ENCODE measurements at places on chromosomes 3 and 15.

GRCh38 chr3:185272033-185272432 lies 18.2 kb upstream of the EHHADH start:
- no peak for DNase-seq

GRCh38 chr3:39315420-39315819 lies 14.1 kb upstream of the CCR8 start:
- DNase-seq, result no peak

DNA sequence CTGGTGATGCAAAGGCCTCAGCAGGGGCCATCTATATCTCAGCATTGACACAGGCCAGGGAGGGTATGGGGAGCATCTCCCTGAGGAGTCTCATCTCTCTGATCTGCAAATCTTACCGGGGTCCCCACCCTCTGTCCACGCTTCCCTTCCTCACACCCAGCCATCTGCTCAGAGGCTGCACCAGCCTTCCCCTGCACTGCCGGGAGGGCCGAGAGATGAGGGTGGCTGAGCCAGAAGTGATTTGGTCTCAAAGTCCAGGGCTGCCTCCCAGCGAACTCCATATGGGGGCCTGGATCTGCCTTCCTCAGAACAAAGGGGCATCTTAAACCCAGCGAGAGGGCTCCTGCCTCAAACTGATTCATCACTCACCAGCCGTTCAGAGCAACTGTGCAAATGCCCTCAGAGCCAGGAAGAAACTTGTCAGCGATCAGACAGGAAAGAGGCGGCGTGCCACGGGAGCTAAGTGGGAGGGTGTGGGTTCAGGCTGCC lies 4.6 kb downstream of the IGDCC3 start:
- no peak for DNase-seq

DNA sequence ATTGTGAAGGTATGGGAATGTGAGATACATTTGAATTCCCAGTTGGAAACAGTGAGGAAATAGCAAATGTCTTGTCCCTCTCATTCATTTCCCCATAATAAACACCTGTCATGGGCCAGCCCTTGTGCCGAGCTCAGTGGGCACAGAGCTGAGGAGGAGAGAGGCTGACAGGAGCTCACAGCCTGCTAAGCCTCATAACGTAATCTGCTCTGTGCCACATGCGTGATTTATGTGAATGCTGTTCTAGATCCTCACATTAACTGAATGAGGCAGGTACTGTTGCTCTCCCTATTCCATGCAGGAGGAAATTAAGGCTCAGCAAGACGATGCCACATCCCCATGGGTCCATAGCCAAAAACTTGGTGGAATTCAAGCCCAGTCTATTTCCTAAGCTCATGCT lies 35.2 kb upstream of the RHO start:
- DNase-seq, result no peak

- DNase-seq, result no peak
Measured at GRCh38 chr3:64332459-64333350, 107.4 kb upstream of the PRICKLE2 start.
